ENCODE measurements at places on chromosomes 16 and 17.

DNA sequence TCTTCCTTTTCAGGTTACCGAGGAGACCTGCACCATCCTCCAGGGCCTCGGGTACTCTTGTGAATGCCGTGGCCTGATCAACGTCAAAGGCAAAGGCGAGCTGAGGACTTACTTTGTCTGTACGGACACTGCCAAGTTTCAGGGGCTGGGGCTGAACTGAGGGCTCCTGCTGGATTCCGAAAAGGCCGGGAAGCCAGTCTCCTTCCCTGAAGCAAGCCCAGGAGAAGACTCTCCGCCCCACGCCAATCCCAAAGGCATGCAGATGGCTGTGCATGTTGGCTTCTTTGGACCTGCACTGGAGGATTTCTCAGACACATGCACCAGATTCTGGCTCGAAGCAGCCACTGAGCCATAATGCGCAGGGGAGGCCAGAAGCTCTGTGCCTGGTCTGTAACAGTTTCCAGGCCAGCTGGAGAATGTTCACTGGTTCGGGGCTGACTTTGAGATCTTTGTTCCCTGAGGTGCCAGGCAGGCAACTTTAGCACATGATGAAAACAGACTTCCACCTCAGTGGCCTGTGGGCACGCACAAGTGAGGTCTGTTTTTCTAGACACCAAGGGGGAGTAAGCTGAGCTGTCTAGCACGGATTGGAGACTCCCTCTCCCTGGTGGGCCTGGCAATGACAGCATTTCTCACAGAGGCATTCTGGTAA lies 49.1 kb downstream of the ADCY7 start:
- no peak for DNase-seq

GRCh38 chr17:79053251-79053925 lies 21.2 kb upstream of the ENGASE start:
- peak; percentile 91 for DNase-seq

- DNase-seq, result no peak
Measured at GRCh38 chr16:82004601-82005000, 6.7 kb downstream of the SDR42E1 start.

GRCh38 chr16:31480851-31481536 lies 1.9 kb upstream of the SLC5A2 start:
- DNase-seq, result peak; percentile 31

GRCh38 chr16:27511657-27512448 lies 37.9 kb downstream of the GTF3C1 start:
- no peak for DNase-seq

GRCh38 chr16:11321662-11322061 lies 23.6 kb upstream of the RMI2 start:
- no peak for DNase-seq

DNA sequence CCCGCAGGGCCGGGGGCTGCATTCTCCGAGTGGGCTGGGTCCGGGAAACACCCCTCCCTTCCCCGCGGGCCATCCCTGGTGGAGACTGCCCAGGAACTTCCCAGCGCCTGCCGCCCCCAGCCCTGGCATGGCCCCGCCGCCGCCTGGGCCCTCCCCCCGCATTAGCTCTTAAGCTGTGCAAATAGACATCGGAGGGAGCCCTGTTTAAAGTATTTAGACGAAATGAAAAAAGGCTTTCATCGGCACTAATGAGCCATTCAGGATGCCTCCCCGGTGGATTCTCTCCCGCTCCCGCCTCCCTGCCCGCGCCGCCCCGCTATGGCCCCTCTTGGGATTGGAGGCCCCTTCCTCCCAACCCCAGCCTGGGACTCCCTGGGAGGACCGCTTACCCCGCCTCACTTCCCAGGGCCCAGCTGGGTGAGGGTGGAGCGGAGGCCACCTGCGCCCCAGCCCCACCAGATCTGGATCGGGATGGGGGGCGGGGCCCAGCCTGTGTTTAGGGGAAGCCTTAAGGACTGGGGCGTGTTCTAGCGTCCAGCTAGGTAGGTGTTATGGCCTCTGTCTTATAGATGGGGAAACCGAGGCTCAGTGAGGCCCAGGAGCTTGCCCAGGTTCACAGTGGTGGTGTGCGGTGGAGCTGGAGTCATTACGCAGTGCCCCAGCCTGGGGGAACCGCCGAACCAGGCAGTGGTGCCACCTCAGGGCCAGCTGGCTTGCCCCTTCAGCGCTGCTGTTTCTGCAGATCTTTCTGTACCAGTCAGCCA lies 19.7 kb downstream of the SEZ6 start:
- peak; percentile 75 for DNase-seq

GRCh38 chr16:85480727-85481101 lies 132.4 kb upstream of the GSE1 start:
- peak; percentile 84 for DNase-seq

DNA sequence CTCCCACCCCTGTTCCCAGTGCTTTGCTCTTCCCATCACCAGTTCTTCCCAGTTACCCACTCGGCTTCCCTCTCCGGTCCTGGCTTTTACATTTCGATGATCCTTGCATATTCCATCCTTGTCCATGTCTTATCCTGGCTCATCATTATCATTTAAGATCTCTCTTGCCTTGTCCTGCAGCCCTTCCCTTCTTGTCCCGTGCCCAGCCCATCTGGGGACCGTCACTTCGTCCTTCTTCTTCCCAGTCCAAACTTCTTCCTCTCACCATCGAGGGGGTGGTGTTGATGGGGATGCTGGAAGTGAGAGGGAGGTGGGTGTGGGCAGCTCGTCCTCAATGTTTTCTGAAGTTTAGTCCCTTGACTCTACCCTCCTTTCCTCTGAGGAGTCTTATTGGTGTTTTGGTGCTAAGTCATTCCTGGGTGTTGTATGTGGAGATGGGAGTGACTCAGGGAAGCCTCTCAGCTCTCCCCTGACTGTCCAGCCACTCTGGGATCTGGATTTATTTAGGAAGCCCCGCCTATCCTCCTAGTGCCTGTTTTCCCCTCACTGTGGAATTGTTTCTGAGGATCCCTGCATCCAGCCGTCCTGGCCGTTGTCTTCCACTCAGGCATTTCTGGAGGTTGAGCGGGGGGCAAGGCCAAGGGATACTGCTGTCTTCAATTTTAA lies 975 bp downstream of the SNX29 start:
- peak; percentile 5 for DNase-seq

GRCh38 chr16:74216319-74216718 lies 80.3 kb upstream of the PSMD7 start:
- DNase-seq, result no peak
